ENCODE measurements at places on chromosomes 13 and 19. TPM values are rescaled to one million over a fixed set of nuclear protein-coding genes. Genes with fewer than 3 reads are reported as not detected.
A peak's percentile ranks its signal among the peaks of the same experiment; 100 is the strongest.

ERFL gene
- not detected for polyA plus RNA-seq

NANOS3 gene
- not detected for polyA plus RNA-seq

DNA sequence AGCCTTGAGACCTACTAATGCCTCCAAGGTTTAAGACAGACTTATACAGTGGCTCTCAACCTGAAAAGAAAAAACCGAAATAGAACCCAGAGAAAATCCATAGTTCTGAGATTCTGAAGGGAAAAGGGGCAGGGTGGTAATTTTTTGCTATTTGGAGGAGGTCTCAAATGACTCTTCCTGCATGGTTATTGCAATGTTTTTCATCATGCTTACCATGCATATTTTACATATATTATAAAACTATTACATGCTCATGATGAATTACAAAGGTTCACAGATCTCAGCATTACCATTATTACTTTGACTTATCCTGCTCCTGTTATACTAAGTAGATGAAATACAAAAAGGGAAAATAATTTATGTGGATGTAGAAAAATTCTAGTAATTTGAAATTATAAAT lies 47.6 kb downstream of the N4BP2L2 start:
- no peak for DNase-seq

GRCh38 chr19:24069905-24070657 lies 16.9 kb upstream of the ZNF254 start:
- no peak for DNase-seq

GRCh38 chr13:24270639-24271141 lies 38.7 kb upstream of the C1QTNF9 start:
- peak; percentile 47 for DNase-seq

- no peak for DNase-seq
These were observed 2.1 kb downstream of the RNF126 start for GRCh38 chr19:660793-661426.

GRCh38 chr13:29914581-29914980 lies 64.2 kb upstream of the UBL3 start:
- no peak for DNase-seq

DNA sequence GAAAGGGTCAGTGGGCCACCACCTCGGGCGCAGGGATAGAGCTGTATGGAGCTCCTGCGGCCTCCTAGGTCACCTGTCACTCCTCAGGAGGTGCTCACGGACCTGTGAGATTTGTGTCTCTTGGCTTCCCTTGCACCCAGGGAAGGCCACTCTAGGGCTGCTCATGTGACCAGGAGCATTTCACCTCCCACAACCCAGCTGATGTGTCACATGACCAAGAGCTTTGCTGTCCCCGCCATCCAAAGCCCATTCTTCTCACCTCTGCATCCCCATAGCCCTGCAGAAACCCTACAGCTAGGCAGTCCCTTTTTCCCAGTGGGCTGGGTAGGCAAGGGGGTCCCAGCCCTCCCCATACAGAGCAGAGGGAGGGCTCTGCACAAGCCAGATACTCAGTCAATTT lies 51.2 kb downstream of the TSHZ3 start:
- no peak for DNase-seq

GRCh38 chr19:41925208-41926003 lies 2.8 kb downstream of the ERFL start:
- DNase-seq = no peak

GRCh38 chr19:46591870-46592269 lies 9.3 kb upstream of the CALM3 start:
- DNase-seq = no peak

GRCh38 chr13:93036380-93036779 lies 190.2 kb upstream of the GPC6 start:
- no peak for DNase-seq

All from CD8-positive, alpha-beta memory T cell (primary cell).